ENCODE measurements at places on chromosomes 5 and 9.

DNA sequence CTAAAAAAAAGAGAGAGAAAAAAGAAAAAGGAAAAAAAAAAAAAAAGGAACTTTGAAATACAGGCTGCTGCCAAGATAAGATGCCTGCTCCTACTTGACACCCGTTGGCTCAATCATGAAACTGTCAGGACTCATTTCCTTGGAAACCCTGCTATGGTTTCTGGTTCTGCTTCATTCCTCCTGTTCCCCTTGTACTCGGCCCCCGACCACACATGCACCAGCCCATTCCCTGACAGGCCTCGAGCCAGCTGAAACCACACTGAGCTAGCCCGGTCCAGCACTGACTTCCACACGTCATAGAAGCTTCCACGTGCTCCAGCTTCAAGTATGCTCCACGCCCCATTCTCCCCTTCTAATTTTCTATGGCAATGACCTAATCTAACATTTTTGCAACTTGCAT lies 93.2 kb downstream of the MYO10 start:
- DNase-seq, result no peak

DNA sequence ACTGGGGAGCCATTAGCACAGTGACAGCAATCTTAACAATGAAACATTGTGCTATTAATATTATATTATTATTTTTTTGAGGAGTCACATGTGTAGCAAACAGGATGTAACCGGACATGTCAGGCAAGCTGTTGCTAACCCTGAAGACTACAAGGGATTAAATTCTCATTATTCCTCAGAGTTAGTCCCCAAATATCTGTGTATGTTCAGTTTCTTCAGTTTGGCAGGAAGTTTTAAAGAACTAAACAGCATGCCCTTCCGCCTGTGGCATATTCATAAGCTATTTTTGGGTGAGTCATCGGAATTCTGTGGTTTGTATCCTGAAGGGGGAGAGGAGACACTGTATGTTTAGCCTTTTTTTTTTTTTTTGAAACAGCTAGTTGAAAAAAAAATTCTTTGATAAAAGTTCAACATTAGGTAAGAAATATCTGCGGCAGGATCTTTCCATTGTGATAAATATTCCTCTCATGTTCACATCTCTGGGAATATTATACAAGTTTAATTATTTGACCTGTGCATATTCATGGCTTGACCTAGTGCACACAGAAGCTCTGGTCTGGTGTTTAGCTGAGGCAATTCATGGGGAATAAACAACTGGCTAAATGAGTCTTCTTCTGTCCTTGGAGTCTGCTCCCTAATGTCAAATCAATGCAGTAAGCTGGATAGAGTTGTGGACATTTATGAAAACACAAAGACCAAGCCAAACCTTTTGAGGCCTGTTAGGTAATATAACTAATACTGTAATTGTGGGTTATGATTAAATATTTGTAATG lies 202.7 kb upstream of the CDKN2B start:
- peak; percentile 86 for DNase-seq

- DNase-seq, result no peak
These were observed 123.6 kb downstream of the TEX10 start for GRCh38 chr9:100229136-100229535.

DNA sequence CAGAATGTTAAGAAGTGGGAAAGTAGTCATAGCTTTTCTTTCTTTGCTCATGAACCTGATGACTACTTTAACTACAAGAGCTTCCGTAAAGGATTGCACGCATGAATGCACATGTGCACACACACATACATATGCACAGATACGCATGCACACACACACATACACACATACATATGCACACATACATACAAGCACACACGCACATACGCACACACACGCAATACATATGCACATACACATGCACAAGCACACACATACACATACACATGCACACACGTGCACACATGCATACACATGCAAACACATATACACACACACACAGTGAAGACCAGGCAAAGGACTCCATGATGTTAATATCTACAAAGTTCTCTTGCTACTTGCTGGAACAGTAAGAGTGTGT lies 22.9 kb downstream of the LSM11 start:
- no peak for DNase-seq

DNA sequence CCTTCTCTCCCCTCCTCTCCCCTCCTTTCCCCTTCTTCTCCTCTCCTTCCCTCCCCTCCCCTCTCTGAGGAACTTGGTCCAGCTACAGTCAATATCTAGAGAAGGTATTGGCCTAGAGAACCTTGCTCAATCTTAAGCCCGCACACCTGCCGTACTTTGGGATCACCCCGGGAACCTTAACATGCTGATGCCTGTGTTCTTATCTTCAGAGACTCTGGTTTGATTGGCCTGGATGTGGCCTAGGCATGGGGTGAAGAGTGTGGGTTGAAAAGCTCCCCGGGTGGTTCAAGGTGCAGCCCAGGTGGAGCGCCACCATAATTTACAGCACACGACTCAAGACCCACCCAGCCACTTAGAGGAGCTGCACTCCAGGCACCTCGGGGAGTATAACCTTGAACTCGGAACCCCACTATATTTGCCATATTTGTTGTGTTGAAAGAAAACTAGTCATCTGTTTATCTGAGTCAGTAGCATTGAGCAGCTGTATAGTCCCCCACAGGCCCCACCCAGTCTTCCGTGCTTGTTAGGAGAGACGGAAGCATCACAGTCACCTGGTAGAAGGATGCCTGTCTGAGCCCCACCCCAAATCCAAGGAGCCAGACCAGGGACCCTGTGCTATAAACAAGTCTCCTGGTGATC lies 14.4 kb upstream of the PHF19 start:
- DNase-seq, result no peak

- DNase-seq, result no peak
These were observed 233.4 kb downstream of the NR3C1 start for GRCh38 chr5:143170104-143170503.

- no peak for DNase-seq
These were observed 1.1 kb upstream of the LCN9 start for GRCh38 chr9:135661816-135662560.

- DNase-seq, result no peak
These were observed 6.6 kb downstream of the GALNT10 start for GRCh38 chr5:154196955-154197652.

DNA sequence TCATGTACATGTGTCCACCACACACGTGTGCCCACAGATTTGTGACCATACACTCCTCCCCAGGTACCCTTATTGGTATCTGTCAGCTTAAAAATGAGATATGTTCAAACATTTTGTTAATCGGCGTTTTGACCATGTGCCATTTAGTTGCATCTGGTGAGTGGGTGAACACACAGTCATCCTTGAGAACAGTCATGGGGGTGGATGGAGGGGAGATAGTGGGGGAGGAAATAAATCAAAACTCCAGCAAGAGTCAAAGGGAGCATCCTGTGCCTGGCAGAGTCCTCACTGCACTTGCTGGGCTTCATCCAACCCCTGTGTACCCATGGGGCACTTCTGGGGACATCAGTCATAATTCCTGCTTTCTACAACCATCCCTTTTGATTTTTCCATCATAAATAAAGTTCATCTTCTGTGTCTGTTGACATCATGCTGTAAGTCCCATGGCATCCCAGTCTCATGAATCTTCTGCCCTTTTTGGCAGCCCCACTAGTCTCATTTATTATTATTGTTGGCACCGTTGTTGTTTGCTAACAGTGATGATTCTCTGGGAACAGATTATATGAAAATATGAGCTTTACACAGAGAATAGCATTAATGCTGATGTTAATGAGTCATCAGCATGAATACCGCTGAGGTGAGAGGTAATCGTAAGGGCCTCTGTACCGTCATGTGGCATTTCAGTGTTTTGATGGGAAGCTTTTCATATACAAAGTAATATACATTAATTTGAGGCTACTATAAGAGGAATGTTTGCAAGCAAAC lies 24.4 kb upstream of the CLK4 start:
- DNase-seq, result peak; percentile 68

- no peak for DNase-seq
These were observed 361.6 kb upstream of the SLC30A5 start for GRCh38 chr5:68732251-68732650.

- DNase-seq, result no peak
These were observed 147.0 kb downstream of the DCP2 start for GRCh38 chr5:113123618-113124017.

GRCh38 chr9:97848480-97849237 lies 4.4 kb upstream of the FOXE1 start:
- DNase-seq, result no peak
